ENCODE measurements at places on chromosomes 5 and 9. TPM values are rescaled to one million over a fixed set of nuclear protein-coding genes. Genes with fewer than 3 reads are reported as not detected.
A peak's percentile ranks its signal among the peaks of the same experiment; 100 is the strongest.

- peak; percentile 30 for DNase-seq
Measured at GRCh38 chr9:3873818-3874217, 348.0 kb upstream of the RFX3 start.

- no peak for DNase-seq
Measured at GRCh38 chr5:88503041-88503345, 234.3 kb upstream of the TMEM161B start.

The PAM gene
- 430 TPM for polyA plus RNA-seq

GRCh38 chr5:158832731-158833130, 267.0 kb downstream of the EBF1 start:
- DNase-seq, result peak; percentile 89

The SLC27A6 gene
- 0.11 TPM for polyA plus RNA-seq

GRCh38 chr5:132686193-132686592, 12.4 kb downstream of the IL4 start:
- DNase-seq, result no peak

- peak; percentile 55 for DNase-seq
Measured at GRCh38 chr5:159052401-159053011, 47.2 kb downstream of the EBF1 start.

DNA sequence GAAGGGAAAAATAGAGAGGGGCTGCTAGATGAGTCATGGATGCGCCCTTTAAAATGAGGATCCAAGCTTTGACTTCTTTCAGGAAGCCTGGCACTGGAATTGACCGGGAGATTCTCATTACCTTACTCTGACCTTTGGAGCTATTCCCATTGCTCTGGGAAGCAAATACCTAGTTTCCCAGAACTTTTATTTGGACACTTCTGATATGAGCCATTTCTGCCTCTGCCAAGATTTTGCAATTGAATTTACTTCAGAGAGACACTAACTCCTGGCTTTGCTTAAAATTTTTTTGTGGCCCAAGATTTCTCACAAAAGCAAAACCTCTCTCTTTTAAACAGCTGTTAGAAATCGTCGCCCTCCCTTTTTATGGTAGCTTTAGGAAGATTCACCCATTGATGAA, 15.7 kb upstream of the AGXT2 start:
- DNase-seq, result peak; percentile 57

GRCh38 chr9:37968228-37968701, 64.3 kb upstream of the SLC25A51 start:
- peak; percentile 84 for DNase-seq

The DOCK8 gene
- not detected for polyA plus RNA-seq

The INSYN2B gene
- polyA plus RNA-seq, result 10.6 TPM

The ZNF782 gene
- polyA plus RNA-seq, result 0.85 TPM

DNA sequence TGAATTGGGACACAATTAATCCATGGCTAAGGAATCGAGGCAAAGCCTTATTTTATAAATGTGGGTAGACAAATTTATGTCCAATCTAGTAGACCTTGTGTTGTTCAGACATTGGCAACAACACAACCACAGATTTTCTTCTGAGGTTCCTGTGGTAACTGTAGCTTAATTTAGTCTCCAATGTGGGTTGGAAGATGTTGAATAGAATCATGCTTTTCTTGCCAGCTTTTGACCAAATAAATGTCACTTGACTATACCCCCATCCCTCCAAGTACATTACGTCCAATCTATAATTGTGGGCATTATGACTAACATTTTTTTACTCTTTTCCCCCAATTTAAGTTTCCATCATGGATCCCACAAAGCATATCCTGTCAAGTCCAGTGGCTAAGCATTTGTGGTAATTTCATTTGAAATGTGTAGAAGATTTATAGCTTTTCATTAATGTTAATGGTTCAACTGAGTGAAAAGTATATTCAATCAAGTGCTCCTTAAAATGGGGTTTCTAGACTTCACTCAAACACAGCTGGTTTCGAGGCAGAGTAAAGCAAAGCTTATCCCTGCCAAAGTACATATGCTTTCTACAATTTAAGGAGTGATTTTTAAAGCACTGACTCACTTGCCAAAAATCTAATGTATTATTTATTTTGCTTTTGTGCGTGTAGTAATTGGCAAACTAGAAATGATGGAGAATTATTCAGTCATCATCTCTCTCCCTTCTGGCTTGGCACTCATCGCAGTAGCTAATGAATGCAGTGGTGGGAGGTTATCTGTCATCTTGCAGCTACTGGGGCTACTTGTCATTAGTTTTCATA, 141.8 kb downstream of the FAM174A start:
- peak; percentile 46 for DNase-seq

The LRRC14B gene
- not detected for polyA plus RNA-seq

The LSM11 gene
- polyA plus RNA-seq, result 0.79 TPM

DNA sequence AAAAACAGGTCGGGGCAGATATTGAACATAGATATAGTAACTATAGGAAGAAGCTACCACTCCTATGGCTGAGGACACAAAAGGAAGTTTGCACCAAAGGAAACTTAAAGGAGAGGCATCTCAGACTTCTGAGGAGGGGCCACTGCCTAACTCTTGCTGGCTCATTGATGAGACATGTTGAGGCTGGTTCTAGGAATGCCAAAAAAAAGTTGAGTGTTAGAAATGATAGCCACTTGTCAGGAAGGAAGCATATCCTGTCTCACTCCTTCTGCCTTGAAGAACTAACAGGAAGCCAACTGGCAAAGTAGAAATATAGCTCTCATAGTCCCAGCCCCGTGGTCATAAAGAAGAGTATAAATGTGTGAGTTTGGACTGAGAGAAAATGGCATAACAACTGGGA, 23.3 kb upstream of the STOM start:
- DNase-seq, result peak; percentile 36

The TEX53 gene
- polyA plus RNA-seq, result not detected

DNA sequence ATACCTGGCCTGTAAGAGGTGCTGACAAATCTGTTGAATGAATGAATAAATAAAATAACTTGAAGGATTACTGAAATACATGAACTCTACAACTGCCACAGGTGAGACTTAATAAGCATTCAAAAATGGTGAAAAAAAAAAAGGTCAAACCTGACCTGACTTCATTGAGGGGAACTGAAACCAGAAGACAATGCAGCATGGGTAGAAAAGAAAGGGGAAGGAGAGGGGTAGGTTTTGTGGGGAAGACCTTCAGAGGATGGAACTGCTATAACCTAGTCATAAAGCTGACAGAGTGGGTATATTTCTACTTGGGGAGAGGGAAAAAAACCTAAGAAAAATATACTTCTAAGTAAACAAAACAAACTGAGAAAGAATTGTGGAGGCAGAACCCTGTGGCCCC, 56.6 kb downstream of the RASEF start:
- DNase-seq, result no peak

DNA sequence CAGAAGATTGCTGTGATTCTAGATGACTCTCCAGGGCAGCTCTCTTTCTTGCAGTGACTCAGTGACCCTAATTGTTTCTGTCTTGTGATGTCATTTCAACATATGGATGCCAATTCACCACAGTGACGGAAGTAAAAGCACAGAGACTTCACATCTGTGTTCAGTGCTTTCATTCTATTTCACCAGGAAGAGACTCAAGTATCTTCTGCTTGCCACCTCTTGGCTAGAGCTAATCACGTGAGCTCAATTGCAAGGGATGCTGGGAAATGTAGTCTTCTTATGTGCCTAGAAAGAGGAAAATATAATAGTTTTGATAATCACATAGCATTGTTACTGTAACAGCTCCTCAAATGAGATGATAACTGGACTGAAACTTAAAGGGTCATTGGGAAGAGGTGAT, 453.3 kb upstream of the KLF4 start:
- DNase-seq, result no peak

The NMUR2 gene
- not detected for polyA plus RNA-seq

- DNase-seq, result no peak
Measured at GRCh38 chr5:142904416-142904815, 134.2 kb downstream of the ARHGAP26 start.

The NNT gene
- 33.9 TPM for polyA plus RNA-seq

- DNase-seq, result no peak
Measured at GRCh38 chr5:129459450-129459776, 685 bp upstream of the ADAMTS19 start.

The FOXD4L5 gene
- not detected for polyA plus RNA-seq

The FOXD4L6 gene
- not detected for polyA plus RNA-seq

DNA sequence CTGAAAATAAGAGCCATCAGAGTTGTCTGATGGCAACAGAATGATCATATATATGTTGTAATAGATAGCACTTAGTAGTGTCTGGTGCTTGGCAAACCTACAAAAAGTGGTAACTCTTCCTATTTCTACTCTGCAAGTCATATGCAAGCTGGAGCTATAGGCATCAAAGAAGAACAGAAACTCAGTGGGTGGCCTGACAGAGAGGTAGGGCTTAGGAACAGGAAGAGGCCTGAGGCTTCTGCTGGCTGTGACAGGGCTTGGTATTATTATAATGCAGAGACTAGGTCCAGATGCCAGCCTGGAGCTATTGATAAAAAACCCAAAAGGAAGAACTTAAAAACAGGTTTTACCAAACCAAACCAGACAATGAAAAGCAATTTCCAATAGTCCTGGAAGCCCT, 4.4 kb upstream of the DIAPH1 start:
- no peak for DNase-seq

- DNase-seq, result peak; percentile 85
Measured at GRCh38 chr5:54758038-54758437, 227.4 kb downstream of the ESM1 start.

DNA sequence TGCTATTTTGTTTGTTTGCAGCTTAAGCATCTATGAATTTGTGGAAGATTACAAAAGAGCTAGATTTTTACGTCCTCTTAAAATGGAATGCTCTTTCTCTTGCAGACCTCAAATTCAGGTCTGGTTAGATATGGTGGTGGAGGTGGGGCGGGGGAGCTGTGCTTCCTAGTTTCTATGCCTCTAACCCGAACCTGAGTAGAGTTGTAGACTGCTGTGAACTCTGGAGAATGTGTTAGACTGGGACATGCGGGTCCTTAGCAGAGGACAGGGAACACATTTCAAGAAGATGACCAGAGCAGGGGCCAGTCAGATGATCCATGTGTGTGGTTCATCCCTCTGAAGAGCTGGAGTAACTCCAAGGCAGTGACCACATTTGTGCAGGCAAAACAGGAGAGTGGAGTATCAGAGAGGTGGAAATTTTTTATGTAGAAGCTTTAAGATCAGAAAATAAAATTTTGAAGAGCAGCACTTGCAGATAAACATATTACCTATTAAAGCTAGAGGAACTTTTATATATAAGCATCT, 154.9 kb downstream of the FAM174A start:
- DNase-seq, result peak; percentile 49

- DNase-seq, result peak; percentile 93
Measured at GRCh38 chr5:139696894-139697658, 48.9 kb downstream of the CXXC5 start.

The GFRA3 gene
- not detected for polyA plus RNA-seq

The PKD2L2 gene
- not detected for polyA plus RNA-seq

DNA sequence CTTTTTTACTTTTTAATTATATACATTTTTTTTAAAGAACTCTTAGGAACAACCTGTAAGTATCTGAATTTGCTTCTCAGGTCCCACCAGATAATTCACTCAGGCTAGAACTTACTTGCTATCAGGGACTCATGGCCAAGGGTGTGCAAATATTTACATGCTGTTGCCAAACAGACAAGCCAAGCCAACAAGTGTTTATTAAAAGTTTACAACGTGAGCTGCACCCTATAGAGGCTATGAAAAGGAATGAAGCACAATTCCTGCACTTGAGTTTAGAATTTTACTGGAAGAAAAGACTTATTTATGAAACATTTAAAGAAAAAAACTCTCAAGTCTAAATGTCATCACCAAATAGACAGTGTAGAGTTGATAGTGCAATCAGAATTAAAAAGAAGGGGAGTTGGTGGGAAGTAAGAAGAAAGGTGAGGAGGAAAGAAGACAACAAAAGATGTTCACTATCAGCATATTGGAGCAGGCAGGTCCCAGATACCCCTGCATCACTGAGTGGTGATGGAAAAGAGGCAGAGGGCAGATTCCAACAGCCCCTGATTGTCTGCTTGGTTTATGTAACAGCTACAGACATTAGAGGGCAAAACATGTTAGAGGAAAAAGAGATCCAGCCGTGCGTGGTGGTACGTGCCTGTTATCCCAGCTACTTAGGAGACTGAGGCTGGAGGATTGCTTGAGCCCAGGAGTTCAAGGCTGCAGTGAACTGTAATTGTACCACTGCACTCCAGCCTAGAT, 32.8 kb downstream of the SH3RF2 start:
- no peak for DNase-seq

The SPAG8 gene
- polyA plus RNA-seq, result 1.3 TPM

The CTSL gene
- 410 TPM for polyA plus RNA-seq

DNA sequence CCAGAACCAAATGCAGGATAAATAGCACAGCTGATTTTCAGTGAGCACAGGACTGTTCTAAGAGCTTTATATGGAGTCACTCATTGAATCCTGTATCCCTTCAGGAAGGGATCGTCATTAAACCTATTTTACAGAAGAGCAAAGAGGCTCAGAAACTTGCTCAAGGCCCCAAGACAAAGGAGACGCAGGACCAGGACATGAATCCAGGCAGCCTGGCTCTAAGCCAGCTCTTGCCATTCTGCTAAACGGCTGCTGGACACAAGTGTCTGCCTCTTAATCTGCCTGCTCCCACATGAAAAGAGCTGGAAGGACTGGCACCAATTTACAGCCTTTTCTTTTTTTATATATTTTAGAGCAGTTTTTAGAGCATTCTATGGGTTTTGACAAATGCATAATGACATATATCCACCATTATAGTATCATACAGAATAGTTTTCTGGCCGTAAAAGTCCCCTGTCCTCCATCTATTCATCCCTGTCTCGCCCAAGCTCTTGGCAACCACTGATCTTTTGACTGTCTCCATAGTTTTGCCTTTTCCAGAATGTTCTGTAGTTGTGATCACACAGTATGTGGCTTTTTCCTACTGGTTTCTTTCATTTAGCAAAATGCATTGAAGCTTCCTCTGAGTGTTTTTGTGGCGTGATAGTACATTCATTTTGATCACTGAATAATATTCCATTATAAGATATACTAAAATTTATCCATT, 37.5 kb downstream of the RETREG1 start:
- no peak for DNase-seq

The ECM2 gene
- 2.4 TPM for polyA plus RNA-seq

DNA sequence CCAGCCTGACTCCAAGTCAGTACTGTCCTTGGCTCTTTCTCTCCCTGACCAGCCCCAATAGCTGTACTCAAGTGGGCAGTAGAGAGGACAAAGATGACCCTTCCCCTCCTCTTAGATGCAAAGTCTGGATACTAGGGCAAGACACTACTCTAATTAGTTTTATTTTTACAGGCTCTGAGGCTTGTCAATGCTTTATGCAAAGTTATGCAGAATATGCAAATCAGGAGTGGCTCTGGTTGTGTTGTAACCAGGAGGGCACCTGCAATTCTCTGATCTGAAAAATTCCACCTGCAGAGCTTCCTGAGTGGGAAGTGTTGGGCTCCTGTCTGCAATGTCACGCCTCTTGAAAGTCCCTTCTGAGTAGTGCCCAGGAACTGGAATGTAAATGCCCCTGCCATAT, 201.5 kb downstream of the RGS3 start:
- no peak for DNase-seq

The PRDM9 gene
- polyA plus RNA-seq, result not detected

- DNase-seq, result no peak
Measured at GRCh38 chr9:70682298-70682697, 267.8 kb upstream of the KLF9 start.

- no peak for DNase-seq
Measured at GRCh38 chr9:99154356-99154755, 49.4 kb downstream of the TGFBR1 start.

Data from GM23248 (cell line).